ENCODE measurements at places on chromosomes 12 and 14.

- no peak for DNase-seq
Observed at GRCh38 chr12:20122274-20122673, 246.1 kb upstream of the PDE3A start.

GRCh38 chr12:89156862-89157262 lies 195.4 kb downstream of the DUSP6 start:
- DNase-seq, result no peak

- DNase-seq, result no peak
Observed at GRCh38 chr12:29738365-29738764, 45.4 kb downstream of the TMTC1 start.

DNA sequence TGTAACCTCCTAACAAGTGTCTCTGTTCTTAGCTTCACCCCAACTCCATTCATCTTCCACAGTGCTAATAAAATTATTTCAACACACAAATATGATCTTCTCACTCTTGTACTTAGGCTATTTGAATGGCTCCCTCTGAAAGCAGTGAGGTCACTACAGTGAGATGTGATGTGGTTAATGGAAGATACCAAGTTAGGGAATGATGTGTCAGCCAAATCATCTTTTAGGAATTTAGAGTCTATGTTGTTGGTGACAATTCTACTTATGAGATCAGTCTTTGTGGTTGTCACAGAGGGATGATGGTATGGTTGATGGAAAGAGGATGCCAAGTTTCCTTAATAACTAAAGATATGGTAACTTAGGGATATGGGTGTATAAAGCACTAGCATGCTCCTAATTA lies 57.6 kb downstream of the POLR3B start:
- no peak for DNase-seq

- no peak for DNase-seq
Observed at GRCh38 chr14:70257526-70257925, 68.8 kb upstream of the SLC8A3 start.

- no peak for DNase-seq
Observed at GRCh38 chr12:127169321-127170181, 1097.4 kb upstream of the TMEM132C start.

DNA sequence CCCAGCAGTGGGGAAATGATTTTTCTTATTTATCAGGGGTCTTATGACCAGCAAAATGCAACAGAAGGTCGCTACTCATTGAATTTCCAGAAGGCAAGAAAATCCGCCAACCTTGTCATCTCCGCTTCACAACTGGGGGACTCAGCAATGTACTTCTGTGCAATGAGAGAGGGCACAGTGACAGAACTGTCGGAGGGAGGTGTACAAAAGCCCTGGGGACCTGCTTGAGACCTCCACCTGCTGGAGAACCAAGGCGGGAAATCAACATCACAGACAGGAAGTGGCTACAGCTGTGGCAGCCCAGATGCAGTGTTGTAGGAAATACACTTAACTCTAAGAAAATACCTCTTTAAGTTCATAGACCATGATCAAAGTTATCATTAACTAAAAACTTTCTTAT lies 250.9 kb upstream of the OR4E1 start:
- peak; percentile 53 for DNase-seq

- DNase-seq, result no peak
Observed at GRCh38 chr12:103169-103981, 36.8 kb downstream of the IQSEC3 start.

DNA sequence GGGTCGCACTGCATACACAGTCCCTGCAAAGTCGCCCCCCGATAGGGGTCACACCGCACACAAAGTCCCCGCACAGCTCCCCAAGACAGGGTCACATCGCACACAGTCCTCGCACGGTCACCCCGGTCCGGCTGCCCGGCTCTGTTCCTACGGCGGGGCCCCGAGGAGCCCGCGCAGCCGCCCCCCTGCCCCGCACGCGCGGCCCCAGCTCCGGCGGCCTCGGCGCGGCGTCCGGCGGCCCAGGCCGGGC lies 300 bp downstream of the SSH1 start:
- DNase-seq, result no peak

- no peak for DNase-seq
Observed at GRCh38 chr12:122951406-122951805, 14.9 kb downstream of the ABCB9 start.

GRCh38 chr12:3560295-3560620 lies 69.3 kb downstream of the PRMT8 start:
- no peak for DNase-seq

DNA sequence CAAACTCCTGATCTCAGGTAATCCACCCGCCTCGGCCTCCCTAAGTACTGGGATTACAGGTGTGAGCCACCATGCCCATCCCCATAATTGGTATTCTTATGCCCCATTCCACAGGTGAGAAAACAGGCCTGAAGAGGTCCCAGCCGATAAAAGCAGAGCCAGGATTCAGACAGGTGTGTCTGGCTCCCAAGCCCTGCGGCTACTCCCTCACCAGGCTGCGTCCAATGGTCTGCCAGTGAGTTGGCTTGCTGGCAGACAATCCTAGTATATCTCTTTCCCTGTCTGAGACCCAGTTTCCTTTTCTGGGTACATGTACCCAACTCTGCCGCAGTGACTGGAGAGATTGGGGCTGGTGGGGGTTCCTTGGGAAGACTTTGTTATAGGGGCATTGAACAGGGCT lies 1.9 kb upstream of the TSPAN9 start:
- no peak for DNase-seq

GRCh38 chr12:39372204-39372925 lies 70.6 kb downstream of the KIF21A start:
- no peak for DNase-seq

GRCh38 chr12:93758801-93759373 lies 81.7 kb downstream of the CRADD start:
- no peak for DNase-seq

- no peak for DNase-seq
Observed at GRCh38 chr14:103881268-103882201, 34.2 kb upstream of the PPP1R13B start.

GRCh38 chr14:66507181-66507721 lies 696 bp upstream of the GPHN start:
- no peak for DNase-seq

GRCh38 chr14:58620011-58620410 lies 17.8 kb upstream of the DACT1 start:
- DNase-seq, result no peak

- DNase-seq, result no peak
Observed at GRCh38 chr12:3172124-3173007, 95.2 kb downstream of the TSPAN9 start.

- DNase-seq, result no peak
Observed at GRCh38 chr14:52602131-52602530, 49.5 kb downstream of the GPR137C start.

- no peak for DNase-seq
Observed at GRCh38 chr14:19771895-19772430, 1.3 kb upstream of the OR4M1 start.

- no peak for DNase-seq
Observed at GRCh38 chr12:87317302-87317701, 711.9 kb downstream of the C12orf50 start.

GRCh38 chr12:106629797-106630659 lies 47.2 kb downstream of the RFX4 start:
- DNase-seq, result no peak
